ENCODE measurements at places on chromosomes 11 and 22.
A peak's percentile ranks its signal among the peaks of the same experiment; 100 is the strongest.

GRCh38 chr11:27061461-27061821 lies 20.8 kb downstream of the BBOX1 start:
- no peak for DNase-seq

DNA sequence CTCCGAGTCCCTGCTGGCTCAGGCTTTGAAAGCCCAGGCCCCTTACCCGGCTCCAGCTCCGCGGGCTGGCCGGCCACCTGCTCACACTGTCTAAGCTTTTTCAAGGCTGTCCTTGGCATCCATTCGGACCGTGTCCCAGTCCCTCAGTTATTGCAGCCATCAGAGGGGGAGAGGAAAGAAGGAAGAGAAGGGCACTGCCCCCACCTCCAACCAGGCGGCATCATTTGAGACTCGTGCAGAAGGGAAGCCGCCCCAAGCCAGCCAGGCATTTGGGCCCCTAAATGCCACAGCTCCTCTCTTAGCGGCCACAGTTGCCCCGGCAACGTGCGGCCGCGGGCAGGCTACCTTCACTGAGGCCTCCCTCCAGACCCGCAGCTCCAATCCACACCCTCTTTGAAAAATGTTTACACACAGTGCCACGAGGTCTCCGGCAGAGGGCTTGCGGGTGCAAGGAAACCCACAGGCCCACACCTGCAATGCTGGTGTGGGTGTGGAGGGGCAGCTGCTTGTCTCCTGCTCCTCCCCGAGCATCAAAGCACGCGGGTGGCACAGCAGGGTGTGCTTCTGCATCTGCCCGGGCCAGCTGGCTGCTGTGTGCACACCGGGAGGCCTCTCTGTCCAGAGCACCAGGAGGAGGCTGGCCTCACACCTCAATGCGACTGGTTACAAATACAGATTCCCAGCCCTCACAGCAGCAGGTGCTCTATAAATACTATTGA lies 124.4 kb downstream of the CTTN start:
- DNase-seq = no peak

GRCh38 chr11:124174001-124174583 lies 9.1 kb upstream of the OR10D3 start:
- DNase-seq = peak; percentile 82

DNA sequence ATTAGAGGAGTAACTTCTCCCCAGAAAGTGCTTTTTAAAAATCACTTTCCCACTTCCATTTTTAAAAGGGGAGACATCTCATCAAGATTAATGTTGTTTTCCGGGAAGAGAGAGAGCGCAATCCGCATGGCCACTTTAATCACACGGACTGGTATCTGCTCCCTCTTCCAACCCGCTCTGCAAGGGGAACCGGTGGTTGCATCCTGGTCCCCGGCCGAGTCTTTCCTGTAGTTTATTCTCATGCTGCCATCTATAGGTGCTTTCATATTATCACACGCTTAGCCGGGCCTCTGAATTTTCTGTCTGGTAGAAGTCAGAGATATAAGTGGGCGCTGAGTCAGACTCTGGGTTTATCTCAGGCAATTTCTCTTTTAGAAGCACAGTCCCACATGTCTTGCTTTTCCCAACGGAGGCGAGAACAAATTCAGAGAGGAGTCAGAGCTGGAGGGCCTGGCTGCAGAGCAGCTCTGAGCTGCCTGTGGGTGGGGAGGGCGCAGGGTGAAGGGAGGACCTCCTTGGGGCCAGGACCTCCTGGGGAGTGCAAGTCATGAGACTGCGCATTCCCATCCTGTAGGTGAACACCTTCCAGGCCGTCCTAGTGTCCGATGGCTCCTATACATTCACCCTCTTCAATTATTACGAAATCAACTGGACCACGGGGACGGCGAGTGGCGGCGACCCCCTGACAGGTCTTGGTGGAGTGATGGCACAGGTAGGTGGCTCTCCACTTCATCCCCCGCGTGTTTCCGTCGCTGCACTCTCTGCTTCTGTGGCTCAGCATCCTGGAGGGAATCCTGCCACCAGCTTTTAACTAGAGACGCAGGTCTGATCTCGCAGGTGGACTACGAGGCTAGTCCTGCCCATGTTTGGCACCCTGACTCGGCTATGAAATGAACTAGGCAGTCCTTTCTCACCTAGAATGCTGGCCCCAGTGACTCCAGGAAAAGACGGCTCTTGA lies 11.7 kb downstream of the TECTA start:
- DNase-seq = peak; percentile 69

GRCh38 chr11:121575250-121575962 lies 122.6 kb upstream of the SORL1-AS1 start:
- no peak for DNase-seq
